Mesothelial cell of epicardium (in vitro differentiated cells): ENCODE measurements at places on chromosomes 13 and 19.
A peak's percentile ranks its signal among the peaks of the same experiment; 100 is the strongest.

DNA sequence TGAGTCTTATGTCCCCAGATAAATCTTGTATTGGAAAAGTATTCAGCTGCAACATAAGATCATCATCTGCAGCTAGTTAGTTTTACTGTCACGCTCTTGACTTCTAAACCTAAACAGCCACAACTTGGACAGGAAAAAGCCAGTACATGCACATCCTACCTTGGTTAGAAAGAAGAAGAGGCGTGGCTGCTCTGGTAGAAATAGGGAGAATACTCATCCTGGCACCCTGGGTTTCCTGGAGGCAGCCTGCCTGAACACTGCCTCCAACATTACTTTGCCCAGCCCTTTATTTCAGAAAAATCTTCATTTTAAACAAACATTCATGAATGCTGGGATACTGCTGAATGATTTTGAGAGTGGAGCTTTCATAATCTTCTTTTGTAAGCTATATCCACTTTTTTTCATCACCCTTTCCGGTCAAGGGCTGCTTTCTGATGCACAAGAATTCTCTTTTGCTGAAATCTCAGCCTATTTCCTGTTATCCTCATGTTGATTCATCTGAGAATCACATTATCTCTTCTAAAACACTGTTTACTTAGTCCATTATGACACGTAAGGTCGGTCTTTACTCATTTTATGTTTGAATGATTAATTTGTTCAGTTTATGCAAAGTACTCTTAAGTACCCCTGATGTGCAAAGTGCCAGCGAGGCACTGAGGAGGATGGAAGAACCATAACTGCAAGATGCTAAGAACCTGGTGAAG, 55.2 kb downstream of the STARD13 start:
- no peak for DNase-seq

DNA sequence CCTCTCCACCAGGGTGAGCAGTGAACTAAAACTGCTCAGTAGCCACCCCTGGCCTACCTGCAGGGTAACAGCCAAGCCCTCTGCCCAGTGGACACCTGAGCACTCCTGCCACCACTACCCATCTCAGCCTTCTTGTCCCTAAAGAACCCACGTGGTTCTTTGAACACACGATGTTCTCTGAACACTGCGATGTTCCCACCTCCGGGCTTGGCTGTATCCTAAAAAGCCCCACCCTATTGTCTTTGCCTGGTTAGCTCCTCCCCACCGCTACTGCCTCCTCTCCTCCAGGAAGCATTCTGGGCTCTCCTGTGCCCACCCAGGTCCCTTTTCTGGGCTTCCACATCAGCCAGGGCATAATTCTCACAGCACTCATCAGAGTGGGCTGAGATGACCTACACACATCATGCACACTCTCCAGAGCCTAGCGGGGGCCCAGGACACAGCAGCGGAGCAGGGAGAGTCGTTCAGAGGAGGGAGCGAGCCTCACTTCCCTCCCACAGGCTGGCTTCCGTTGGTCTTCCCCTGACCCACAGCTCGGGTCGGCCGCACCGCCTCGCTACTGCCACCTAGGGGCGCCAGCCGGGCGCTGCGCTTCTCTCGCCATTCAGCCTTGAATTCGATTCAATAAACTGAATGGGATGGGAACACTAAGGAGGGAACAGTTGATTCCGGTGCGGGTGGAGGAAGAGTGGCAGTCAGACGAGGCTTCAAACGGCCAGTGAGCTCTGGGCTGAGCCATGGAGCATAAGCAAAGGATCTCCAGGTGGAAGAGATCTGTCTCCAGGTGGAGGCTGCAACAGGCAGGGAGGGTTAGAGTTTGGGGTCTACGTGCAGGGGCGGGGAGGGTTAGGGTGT, 3.2 kb downstream of the ELAVL1 start:
- peak; percentile 65 for DNase-seq

GRCh38 chr13:26831336-26831908, 70.8 kb upstream of the GPR12 start:
- no peak for DNase-seq

- DNase-seq: no peak
Measured at GRCh38 chr13:50275392-50276063, 260.3 kb downstream of the KCNRG start.

DNA sequence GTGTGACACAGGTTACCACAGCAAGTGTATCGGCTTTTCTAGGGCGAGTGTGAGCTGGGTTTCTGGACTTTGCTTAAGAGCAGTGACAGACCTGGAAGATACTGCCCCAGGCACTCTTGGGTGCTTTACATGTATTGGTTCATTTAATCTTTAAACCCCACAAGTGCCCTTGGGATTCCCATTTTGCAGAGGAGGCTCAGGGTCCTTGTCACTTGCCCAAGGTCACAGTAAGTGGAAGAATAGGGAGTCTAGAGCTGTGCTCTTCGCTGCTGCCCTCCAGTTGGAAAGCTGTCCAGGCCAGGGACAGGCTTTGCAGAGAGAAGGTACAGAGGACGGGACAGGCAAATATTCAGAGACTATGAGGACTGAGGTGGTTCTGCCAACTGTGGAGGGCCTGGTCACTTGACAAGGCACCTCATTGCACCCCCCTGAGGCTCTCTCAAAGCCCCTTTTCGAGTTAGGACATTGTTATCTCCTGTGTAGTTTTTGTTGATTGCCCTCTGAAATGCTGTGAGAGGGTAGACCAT, 42.4 kb downstream of the BBC3 start:
- DNase-seq: no peak

DNA sequence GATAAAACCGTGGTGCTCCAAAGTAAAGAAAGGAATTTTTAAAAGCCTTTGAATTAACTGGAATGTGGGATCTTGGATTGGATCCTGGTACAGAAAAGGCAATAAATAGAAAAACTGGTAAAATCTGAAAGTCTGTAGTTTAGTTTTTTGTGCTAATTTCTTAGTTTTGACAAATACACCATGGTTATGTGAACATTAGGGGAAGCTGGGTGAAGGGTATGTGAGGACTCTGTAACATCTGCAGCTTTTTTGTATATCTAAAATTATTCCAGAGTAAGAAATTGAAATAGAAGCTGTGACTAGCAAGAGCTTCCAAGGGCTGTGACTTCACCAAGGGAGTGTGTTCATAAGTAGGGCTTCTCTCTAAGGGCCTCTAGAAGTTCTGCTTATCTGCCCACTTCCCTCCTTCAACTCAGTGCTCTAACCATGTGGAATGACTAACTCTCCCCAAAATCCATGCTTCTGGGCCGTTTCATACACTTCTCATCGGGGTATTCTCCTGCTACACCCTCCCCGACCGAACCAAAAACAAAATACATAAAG, 26.5 kb downstream of the ARHGAP35 start:
- no peak for DNase-seq

- no peak for DNase-seq
Measured at GRCh38 chr13:68506888-68507551, 1276.9 kb upstream of the PCDH9 start.

DNA sequence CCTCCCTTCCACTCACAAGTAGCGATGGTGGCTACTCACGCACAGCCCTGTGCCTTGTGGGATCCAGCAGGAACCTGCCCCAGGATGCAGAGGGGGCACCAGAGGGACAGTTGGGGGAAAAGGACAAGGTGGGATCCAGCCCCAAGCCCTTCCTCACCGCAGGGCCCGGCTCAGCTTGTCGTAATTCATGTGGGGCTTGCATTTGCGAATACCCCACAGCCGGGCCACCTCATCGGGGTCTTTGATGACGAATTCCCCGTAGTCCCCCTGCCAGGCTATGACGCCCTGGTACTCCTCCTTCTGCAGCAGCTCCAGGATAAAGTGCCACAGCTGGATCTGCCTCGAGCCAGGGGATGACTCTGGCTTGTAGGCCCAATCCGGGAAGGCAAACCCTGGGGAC, 18.5 kb downstream of the ERFL start:
- no peak for DNase-seq

- DNase-seq: no peak
Measured at GRCh38 chr13:39371706-39372105, 231.3 kb downstream of the LHFPL6 start.

DNA sequence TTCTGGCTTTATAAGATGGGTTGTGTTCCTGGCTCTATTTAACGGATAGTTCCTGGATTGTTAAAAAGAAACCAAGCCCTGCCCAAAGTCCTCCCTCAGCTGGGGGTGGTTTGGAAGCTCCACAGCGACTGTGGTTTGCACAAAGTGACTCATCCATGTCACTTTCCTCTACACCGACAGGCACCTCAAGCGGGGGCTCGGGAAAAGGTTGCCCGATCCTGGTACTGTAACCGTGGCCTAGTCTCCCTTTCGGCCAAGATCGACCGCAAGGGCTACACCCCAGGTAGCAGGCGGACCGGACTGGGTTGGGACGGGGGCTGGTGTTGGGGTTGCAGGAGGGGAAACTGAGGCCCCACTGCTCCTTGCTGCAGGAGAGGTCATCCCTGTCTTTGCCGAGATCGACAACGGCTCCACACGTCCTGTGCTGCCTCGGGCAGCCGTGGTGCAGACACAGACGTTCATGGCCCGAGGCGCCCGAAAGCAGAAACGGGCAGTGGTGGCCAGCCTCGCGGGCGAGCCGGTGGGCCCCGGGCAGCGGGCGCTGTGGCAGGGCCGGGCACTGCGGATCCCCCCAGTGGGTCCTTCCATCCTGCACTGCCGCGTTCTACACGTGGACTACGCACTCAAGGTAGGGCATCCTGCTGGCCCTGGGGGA, 1.6 kb downstream of the ARRDC2 start:
- no peak for DNase-seq

- peak; percentile 84 for DNase-seq
Measured at GRCh38 chr19:49664171-49665035, 1.3 kb downstream of the IRF3 start.

DNA sequence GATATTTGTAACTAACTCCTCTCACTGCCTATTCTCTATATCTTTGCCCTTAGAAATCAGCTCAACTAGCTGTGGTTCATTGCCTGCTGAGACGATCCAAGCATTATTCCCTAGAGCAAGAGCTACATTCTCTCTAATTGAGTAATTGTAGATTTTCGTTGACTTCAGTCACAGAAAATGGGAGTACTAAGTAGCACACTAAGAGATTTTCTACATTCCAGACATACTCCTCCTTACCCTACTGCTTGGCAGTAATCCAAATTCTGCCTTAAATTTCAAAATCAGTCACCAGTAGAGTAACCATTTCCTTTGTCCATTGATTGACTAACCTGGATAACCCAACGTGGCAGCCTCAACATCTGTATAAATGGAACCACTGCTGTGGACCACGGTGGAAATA, 1786.8 kb downstream of the SLITRK5 start:
- DNase-seq: no peak

GRCh38 chr19:57905258-57905657, 11.1 kb downstream of the ZNF417 start:
- no peak for DNase-seq

DNA sequence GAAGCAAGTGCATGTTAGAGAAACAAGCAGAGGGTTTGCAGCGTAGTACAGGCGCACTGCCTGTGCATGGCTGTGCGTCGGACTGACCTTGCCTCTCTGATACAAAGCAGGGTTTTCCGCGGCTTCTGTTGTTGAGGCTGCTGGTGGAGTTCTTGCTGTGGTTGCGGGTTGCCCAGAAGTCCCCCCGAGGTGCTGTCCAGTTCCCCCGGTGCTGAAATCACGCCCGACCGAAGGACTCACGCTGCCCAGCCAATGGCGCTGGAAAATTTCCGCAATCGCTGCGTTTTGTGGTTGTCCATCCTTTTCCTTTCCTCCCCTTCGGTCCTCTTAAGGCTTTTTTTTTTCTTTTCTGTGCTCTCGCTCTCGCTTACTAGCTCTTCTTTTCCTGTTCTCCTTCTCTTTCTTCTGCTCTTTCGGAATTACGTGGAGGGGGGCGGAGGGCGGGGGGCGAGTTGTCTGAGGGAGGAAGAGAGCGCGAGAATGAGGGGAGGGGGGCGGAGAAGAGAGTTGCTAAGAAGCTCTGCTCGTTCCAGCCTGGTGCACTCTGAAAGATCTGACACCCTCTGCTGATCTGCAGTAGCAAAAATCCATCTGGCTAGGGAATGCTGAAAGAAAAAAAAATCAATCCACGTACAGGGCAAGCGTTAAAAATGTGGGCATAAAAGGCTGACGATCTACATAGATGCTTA, at the start of gene SLITRK1:
Gene SLITRK1, minus strand, starts transcription at position 558 of the 689 bp plus-strand sequence. CDS start 967 bp downstream, outside the sequence.
- peak; percentile 63 for DNase-seq

- DNase-seq: no peak
Measured at GRCh38 chr13:26047040-26047439, 4.8 kb downstream of the SHISA2 start.

DNA sequence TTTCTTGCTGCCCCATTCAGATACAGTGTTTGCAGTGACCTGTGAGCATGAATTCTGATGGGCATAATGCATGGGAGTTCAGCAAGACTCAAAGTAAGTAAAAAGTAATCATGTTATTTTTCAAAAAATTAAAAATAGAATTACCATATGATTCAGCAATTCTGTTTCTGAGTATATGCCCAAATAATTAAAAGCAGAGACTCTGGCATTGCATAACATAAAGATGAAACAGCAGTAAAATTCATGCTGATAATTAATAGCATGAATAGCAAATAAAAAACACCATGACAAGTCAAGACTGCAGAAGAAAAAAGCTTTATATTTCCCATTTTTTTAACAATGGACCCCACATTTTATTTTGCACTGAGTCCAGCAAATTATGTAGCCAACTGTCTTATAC, 21.3 kb downstream of the RNF6 start:
- no peak for DNase-seq

- no peak for DNase-seq
Measured at GRCh38 chr13:20351281-20352022, 119.3 kb upstream of the GJB6 start.

GRCh38 chr13:65584126-65584525, 1646.0 kb downstream of the PCDH9 start:
- no peak for DNase-seq

GRCh38 chr13:46612267-46612666, 59.3 kb downstream of the LRCH1 start:
- DNase-seq: no peak

DNA sequence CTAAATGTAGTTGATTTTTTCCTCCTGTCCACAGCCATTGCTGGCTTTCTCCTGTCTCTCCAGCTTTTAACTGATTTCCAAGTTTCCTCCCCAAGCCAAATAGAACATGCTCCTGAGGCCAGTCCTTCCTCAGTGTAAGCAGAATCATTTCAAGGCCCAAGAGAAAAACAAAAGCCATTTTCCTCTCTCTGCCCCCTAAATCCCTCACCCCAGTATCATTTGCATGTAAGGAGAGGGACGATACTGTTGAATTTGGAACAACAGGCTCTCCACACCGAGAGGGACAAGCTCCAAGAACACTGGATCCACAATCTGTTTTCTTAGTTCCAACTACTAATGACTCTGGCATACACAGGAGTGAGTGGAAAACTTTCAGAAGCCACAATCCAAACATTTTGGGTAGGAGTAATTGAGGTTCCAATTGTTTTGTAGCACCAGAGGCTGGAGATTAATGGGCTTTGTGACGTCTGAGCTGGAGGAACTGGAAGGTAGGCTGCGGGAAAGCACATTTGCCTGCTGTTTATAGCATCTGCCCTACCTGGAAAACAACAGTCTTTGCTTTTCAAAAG, 156.8 kb downstream of the FLT1 start:
- DNase-seq: no peak

DNA sequence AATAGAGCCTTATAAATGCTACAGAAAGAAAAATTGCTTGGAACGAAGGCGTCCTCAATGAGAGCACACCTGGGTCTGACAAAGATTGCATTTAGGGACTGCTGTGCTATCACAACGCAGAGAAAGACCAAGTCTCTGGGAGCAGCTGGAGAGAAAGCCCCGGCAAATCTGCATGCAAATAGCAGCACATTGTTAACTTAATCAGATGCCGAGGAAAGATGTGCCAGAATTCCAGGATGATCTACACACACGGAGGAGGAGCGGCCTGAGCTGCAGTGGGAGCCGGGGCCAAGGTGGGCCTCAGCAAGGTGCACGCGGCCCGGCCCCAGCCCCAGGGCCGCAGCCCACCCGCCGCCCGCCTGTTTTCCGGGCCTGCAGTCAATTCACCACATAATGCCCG, 1.4 kb downstream of the ZNF536 start:
- DNase-seq: no peak

GRCh38 chr13:99847318-99847750, 124.2 kb downstream of the ZIC5 start:
- no peak for DNase-seq
